ENCODE measurements at places on chromosomes 11 and 22.

- no peak for DNase-seq
Measured at GRCh38 chr22:26707581-26707980, 50.2 kb downstream of the MIAT start.

GRCh38 chr22:38965614-38966379 is 8.4 kb downstream of the APOBEC3A start:
- no peak for DNase-seq

DNA sequence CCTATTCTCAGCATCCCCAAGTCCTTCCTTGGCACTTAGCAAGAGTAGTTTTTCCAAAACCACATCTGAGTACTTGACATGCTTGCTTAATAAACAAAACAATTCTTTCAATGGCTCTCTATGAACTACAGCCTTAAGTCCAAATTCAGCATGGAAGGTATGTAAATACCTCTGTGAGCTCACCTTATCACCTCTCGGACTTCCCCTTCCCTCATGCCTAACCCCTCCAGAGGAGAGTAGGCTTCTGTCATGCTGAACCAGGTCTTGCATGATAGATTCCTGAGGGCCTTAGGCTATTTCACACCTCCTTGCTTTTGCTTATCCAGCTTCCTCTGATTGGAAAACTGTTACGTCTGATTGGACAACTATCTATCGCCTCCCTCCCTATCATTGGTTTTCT is 312.9 kb upstream of the CCDC90B start:
- no peak for DNase-seq

- DNase-seq = no peak
Measured at GRCh38 chr22:36925388-36926290, 12.2 kb downstream of the CSF2RB start.

- DNase-seq = no peak
Measured at GRCh38 chr22:23970201-23970641, 3.5 kb downstream of the DDTL start.

DNA sequence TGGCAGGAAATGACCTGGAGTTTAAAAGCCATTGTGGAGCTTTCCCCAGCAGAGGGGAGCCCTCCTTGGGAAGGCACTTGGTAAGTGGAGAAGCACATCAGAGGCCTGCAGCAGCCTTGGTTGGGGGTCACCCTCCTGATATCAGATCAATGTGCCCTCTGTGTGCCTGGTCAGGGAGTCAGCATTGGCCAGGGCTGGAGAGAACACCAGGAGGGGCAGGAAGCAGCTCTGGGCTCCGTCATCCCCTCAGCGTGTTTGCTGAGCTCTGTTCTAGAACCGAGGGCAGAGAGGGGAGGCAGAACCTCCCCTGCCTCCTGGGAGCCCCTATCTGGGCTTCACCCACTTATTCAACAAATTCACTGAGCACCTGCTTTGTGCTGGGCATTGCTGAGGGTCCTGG is 846.0 kb downstream of the TBC1D22A start:
- DNase-seq = no peak

- no peak for DNase-seq
Measured at GRCh38 chr11:3231851-3232744, at the start of gene MRGPRE. TSS of gene MRGPRE (minus strand) at chr11:3232417. CDS start at chr11:3228799, 3,618 bp downstream.

- DNase-seq = no peak
Measured at GRCh38 chr11:117995472-117995871, 9.3 kb downstream of the IL10RA start.

GRCh38 chr22:39498368-39498767 is 3.7 kb upstream of the MIEF1 start:
- no peak for DNase-seq

All from SW 1271 (cell line).